ENCODE measurements at places on chromosomes 2 and 18.

DNA sequence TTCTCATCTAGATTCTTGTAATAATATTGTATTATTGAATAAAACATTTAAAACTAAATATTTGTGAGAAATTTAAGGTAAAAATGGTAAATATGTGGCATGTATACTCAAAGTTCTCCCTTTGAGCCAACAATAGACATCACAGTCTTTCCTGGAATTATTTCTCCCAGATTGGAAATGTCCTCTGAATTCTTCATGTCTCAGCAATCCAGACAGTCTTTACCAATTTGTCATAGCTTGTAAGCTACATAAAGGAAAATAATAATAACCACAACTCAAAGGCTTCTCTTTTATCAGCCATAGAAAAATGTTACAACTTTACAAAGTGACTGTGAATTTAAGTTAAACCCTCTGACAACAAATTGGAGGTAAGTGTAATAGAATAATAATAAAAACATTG lies 784.9 kb downstream of the EPHA4 start:
- DNase-seq: no peak

DNA sequence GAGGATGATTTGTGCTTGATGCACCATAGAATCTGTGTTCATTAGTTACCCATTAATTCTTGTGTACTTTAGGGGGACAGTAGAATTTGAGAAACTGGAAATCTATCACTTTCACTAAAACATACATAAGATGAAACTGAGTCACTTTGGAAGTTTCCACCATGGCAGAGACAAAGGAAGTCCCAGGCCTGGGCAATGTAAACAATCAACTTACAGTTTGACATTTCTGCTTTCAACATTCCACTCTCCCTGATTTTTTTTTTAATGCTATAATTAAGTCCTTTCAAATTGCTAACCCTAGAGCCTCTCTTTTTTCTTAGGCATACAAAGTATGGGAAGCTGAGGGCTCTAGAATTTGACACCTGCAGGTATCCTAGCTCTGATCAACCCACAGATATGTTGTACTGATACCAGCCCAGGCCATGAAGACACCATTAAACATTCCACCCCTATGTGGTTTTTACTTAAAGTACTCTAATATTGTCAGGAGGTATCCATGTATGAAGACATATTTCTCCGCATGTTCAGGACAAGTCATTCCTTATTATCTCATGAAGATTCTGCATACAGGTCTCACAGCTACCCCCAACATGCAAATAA lies 88.5 kb upstream of the GLS start:
- DNase-seq: no peak

DNA sequence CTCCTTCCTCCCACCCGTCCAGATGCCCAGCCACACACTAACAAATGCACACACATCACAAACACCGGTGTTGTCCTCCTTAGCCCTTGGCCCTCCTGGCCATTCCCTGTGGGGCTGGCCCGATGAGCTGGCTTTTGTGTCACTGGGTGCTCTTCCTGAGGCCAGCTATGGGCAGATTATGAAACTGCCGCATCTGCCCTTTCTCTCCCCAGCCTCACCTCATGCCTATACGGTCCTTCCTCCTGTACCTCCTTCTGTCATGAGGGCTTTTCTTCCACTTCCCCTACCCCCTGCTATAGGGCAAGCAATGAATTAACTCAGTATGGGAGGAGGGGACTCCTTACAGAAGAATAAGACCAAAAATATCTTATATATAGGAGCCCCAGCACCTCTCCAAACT lies 10.3 kb upstream of the INO80C start:
- no peak for DNase-seq

- no peak for DNase-seq
These were observed 68.4 kb upstream of the CDCA7 start for GRCh38 chr2:173286153-173286809.

DNA sequence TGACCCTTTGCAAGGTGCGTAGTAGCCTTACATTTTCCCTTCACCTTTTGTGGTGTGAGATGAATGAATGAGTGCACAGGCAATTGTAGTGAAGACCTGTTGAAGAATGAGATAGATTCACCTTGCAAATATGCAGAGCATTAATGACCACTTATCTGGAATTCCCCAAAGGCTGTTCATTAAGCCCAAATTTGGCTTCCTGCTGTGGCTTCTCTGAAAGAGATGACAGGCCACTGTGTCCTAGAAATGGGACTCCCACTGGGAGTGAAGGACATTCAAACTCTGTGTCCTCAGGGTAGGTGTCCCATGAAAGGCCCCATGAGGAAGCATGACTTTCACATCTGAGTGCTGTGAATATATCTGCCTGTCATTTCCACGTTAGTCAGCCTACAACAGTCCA lies 1821.8 kb upstream of the PIK3C3 start:
- no peak for DNase-seq

DNA sequence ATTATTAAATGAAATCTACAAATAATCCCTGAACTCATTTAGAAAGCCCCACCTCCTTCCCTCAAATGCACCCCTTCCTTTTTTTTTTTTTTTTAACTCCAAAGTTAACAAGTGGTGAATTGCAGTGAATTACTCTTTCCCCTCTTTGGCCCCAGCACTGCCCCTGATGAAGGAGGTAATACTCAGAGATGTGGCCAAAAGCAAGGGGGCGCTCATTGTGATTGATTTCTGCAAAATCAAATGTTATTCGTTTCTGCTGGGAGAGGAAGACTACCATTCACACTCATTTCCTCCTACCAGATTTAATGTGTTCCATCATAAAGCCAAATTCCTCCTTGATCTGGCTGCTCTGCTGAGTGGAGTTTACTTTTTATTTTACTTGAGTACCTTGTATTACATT lies 259.4 kb downstream of the GPD2 start:
- no peak for DNase-seq

GRCh38 chr2:24984912-24985311 lies 13.2 kb upstream of the DNAJC27 start:
- no peak for DNase-seq

DNA sequence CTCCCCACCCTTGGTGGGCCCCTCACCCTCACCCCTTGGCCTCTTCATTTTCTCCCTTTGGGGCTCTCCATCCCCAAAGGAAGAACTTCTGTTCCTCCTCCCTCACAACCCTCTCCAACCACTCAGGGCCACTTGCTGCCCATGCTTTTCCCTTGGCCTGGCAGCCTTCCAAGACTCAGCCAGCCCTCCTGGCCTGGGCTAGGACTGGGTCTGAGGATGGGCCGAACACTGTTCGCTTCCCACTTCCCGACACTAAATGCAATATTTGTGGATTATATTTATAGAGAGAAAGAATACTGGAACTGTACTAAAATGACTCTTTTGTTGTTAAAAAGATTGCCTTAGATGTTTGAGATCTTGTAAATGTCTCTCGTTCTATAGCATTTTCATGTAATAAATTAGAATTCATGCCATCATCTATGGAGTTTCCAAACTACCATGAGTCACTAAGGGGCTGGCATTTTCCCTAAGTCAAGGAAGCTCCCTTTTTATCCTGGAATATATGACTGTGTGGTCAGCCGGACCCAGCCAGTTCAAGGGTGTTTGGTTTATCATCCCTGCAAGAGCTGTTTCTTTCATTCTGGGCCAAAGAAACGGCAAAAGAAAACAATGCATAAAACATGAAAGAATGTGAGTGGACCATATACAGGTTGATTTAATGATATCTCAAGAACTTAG lies 3.8 kb downstream of the CXCR2 start:
- DNase-seq: no peak

GRCh38 chr2:66577321-66578053 lies 142.6 kb downstream of the MEIS1 start:
- no peak for DNase-seq

DNA sequence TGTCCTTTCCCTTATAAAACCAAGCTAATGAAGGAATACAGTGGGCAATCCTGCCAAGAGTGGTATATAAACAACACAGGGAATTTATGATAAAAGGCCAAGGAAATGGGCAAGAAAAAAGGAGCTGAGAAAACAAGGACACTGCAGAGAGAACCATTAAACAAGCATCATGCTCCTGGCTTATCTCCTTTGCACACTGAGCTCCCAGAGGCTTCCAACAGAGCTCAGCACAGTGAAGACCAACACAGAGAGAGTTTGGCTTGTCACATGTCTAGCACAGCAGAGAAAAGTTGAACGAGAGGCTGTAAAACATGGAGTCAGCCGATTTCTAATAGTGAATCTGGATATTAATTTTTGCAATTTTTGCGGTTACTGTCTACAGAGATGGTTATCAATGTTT lies 68.0 kb upstream of the KLF7 start:
- no peak for DNase-seq

GRCh38 chr2:98946855-98947254 lies 10.8 kb upstream of the CRACDL start:
- DNase-seq: no peak

GRCh38 chr2:68320118-68320641 lies 431 bp upstream of the CNRIP1 start:
- DNase-seq: peak; percentile 7
